ENCODE measurements at places on chromosomes 2 and 18.
A peak's percentile ranks its signal among the peaks of the same experiment; 100 is the strongest.

- DNase-seq: peak; percentile 15
Measured at GRCh38 chr2:47038656-47039488, 116.2 kb downstream of the STPG4 start.

- DNase-seq: no peak
Measured at GRCh38 chr18:77608807-77609206, 359.2 kb downstream of the GALR1 start.

- peak; percentile 45 for DNase-seq
Measured at GRCh38 chr2:30234180-30234971, 3.0 kb downstream of the LBH start.

GRCh38 chr2:18047213-18047611, 168.7 kb downstream of the KCNS3 start:
- DNase-seq: no peak

DNA sequence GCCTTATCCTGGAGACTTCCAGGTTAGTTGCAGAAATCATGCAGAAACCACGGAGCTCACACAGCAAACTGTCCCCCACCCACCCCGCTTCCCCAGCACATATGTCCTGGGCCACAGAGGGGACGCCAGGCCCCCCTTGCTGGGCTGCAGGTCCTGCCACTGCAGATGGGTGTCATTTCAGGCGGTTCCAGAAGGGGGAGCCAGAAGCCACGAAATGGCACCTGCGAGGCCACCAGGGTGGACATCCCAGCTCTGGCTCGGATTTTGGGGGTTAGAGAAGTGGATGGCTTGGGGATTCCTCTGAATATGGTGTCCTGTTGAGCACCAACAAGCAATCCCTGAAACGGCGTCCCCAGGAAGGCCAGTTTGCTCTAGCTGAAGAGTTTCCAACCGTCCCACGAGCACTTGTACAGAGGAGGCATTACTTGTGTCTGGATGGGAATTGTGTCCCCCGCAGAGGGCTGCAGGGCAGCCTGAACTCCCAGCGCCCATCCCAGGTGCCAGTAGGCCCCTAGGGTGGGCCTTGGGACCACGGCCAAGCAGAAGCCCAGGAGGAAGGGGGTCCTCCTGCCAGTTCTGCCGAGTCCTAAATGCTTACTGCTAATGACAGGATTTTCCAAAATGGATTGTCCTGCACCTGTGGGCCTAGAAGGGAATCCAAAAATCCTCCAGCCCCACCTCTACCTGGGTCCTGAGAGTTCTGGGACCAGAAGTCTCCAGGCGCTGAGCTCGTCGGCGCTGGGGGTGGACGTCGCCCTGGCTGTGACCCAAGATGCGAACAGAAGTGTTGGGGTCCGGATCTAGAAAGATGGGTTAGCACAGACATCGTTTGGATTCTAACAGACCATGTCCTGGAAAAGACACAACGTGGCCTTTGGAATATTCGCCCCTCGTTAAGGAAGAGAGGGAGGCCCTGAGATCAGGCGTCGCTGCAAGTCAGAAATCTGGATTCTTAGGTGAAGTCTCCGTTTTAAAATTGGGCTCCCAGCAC, 14.6 kb upstream of the NFATC1 start:
- DNase-seq: peak; percentile 77

DNA sequence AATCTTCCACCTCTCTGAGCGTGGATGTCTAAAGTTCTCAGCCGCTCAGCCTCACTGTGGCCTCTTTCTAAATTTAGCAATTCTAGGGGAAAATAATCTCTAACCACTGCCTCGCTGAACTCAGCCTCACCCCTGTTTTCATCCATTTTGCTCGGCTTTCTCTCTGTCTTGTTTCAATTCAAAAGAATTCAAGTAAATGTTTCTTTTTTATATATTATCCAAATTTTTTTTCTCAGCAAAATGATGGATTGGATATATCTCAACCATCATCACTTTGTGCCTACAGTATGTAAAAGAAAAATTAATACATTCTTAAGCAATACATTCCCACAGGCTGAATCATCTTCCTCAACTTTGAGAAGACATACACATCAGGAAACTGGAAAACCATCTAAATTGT, 24.0 kb upstream of the GALNT5 start:
- DNase-seq: no peak
